ENCODE measurements at places on chromosomes 2 and 18. TPM values are rescaled to one million over a fixed set of nuclear protein-coding genes. Genes with fewer than 3 reads are reported as not detected.

The DUSP2 gene
- total RNA-seq: 1.8 TPM

The CNDP1 gene
- total RNA-seq: not detected

The CYS1 gene
- total RNA-seq: under 0.01 TPM

The TUBA3E gene
- total RNA-seq: not detected

The ZNF532 gene
- 30.0 TPM for total RNA-seq

The MYL1 gene
- total RNA-seq: not detected

The UNC80 gene
- total RNA-seq: not detected

The MERTK gene
- 0.28 TPM for total RNA-seq

The CD8B gene
- not detected for total RNA-seq

The SPATA3 gene
- not detected for total RNA-seq

The PKDCC gene
- total RNA-seq: 55.6 TPM

The ODC1 gene
- total RNA-seq: 204 TPM

The NR4A2 gene
- 2.8 TPM for total RNA-seq

The IMPA2 gene
- 5.4 TPM for total RNA-seq

The HOXD10 gene
- not detected for total RNA-seq

The VWC2L gene
- total RNA-seq: not detected
